Activated T-helper 1 cell treated with anti-CD3 and anti-CD28 coated beads, Interleukin-12 subunit alpha, Interleukin-12 subunit beta, Interleukin-2, Interleukin-4 antibody, amounts not matched to agents 30 ng/mL and 10 ng/mL and 1 ng/mL, durations not matched to agents 14 hours and 24 hours and 36 hours (primary cell): ENCODE measurements at places on chromosomes 6 and 20. TPM values are rescaled to one million over a fixed set of nuclear protein-coding genes. Genes with fewer than 3 reads are reported as not detected.

DNA sequence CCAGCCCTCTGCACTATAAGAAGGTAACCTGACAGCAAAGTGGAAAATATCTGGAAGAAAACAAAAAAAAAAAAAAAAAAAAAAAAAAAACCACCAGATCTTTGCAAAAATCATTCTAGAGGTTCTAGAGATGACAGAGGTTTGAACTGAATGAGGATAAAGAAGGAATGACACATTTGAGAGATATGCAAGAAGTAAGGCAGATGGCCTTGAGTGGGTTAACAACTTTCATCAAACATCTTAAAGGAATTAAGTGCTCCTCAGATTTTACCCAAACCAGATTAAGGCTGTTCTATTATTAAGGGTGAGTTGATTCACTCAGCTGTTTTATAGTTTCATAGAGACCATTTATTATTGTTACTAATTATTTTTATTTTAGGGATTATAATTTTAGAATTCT is 62.0 kb downstream of the RSPO3 start:
- no peak for DNase-seq

DNA sequence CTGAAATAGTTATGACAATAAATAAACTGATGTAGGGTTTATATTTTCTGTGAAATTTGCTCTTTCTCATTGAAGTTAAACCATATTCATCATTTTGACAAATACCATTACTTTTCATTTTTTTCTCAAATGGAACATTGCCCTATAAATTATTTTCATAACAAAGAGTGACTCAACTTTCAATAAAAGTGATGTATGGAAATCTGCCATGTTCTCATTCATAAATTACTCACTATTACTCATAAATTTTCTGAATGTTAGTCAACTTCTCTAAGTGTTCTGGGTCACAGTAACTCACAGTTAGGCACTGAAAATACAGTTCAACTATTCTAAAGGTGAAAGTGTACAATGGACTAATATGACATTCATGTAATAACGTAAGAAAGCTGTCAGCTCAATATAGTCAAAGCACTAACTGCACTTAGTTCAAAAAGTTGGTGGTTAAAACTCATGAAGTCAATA is 19.0 kb upstream of the STX11 start:
- no peak for DNase-seq

GRCh38 chr6:105204768-105205167 is 25.0 kb upstream of the POPDC3 start:
- DNase-seq: no peak

DNA sequence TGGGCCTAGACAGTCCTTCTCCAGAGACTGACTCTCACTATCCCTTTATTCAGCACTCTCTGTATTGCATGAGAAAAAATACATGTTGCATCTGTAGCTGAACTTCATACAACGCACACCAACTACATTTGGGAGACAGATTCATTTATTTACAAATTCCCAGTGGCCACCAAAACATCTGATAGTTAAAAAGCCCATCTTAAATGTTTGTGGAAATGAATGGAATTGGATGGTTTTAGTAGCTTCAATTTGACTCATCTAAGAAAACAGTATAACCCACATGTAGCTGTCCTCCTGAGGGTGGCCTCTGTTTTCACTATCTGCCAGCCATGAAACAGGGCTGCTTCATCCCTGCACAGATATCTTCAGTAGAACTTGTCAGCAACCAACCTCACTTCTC is 116.3 kb downstream of the PCSK2 start:
- no peak for DNase-seq

DNA sequence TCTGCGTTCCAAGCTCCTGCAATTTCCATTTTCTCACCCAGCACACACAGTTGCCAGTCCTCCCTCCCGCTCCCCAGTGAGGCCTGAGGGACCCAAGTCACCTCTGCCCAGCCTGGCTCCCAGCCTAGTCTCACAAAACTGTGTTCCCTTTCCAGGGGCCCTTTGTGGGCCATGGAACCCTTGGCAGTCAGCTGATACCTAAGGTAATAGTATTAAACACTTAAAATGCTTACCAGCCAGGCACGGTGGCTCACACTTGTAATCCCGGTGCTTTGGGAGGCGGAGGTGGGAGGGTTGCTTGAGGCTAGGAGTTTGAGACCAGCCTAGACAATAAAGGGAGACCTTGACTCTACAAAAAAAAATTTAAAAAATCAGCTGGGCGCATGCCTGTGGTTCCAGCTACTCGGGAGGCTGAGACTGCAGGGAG is 3.2 kb upstream of the RBM38 start:
- no peak for DNase-seq

- no peak for DNase-seq
Observed at GRCh38 chr6:165883851-165884640, 221.0 kb upstream of the PDE10A start.

- no peak for DNase-seq
Observed at GRCh38 chr6:166465003-166465399, 82.3 kb upstream of the MPC1 start.

GRCh38 chr6:157822245-157823000 is 623 bp upstream of the SNX9 start:
- no peak for DNase-seq

- no peak for DNase-seq
Observed at GRCh38 chr20:24629668-24630067, 160.2 kb downstream of the SYNDIG1 start.

DNA sequence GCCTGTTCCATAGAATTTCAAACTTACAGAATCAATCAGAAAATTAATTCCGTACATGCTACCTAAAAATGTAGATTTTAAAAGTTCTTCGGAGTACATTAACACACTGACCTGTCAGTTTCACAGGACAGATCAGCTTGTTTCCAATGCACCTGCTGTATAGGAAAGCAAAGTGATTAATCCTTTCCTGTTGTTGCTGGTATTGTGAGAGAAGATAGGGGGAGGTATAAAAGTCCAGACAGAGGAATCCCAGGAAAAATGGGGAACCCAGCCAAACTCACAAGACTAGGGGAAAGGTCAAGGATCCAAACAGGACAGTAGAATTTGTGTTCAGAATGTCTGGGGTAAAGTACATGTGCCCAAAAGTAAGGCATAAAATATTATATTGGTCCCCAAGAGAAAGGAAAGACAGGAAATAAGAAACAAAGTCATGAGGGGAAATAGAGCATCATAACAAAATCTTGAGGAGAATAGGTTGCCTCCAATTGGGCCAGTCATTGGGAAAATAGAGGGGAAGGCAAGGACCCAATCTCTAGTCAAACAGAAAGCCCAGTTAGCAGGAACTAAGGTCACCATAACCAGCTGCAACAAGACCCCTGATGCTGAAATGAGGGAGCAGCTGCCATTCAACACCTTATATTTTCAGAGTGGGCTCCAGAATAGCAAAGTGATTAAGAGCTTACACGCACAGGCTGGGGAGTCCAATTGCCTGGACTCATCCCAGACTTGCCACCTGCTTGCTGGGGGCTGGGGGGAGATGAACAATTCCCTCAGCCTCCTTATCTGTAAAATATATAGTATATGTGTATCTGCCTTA is 10.3 kb downstream of the FILIP1 start:
- DNase-seq: no peak

- DNase-seq: no peak
Observed at GRCh38 chr6:131381709-131382093, 191.3 kb upstream of the ARG1 start.

GRCh38 chr6:26502165-26502564 is 2.1 kb downstream of the BTN1A1 start:
- no peak for DNase-seq

GRCh38 chr6:104483225-104483834 is 376.4 kb downstream of the HACE1 start:
- no peak for DNase-seq

GRCh38 chr20:17725094-17725835 is 25.5 kb downstream of the BANF2 start:
- DNase-seq: no peak

DNA sequence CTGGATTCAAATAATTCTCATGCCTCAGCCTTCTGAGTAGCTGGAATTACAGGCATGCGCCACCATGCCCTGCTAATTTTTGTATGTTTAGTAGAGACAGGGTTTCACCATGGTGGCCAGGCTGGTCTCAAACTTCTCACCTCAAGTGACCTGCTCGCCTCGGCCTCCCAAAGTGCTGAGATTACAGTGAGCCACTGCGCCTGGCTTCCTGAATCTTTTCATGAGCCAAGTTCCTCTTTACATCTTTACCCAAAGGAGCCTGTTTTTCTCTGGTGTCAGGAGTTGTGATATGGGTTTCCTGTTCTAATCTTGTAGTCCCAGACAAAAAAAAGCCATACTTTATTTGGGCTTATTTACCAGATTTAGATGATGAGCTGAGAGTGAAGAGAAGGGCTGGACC is 34.4 kb downstream of the PCNA start:
- DNase-seq: no peak

- DNase-seq: no peak
Observed at GRCh38 chr6:46651006-46651405, 1.6 kb downstream of the CYP39A1 start.

DNA sequence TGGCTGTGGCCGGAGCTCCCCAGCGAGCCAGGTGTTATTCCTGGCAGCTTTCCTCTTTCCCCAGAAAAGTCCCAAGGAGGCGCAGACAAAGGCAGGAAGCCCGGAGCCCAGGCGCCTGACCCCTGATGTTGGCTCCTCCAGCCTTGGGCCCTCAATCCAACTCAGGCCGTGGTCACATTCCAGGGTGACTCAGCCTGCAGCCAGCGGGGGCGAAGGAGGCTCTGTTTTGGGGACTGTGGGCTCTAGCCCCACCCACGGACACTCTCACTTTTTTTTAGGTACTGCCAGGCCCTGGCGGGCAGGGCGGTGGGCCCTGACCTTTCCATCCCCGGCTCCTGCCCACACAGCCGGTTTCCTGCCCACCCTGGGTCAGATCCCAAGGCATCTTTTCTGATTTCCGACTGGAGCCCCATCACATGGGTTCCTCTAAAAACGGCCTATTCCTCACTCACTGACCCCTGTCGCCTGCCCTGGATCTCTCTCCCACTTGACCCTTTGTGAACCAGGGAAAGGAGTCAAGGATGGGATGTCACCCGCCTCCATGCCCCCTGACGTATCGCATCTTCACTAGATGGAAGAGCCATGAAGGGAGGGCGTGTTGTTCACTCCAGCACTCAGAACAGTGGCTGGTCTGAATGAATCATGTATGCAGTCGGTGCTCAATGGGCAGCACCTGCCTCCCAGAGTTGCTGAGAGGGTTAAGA is 5.5 kb downstream of the PTGIS start:
- DNase-seq: no peak

- DNase-seq: no peak
Observed at GRCh38 chr6:38030380-38030779, 210.9 kb downstream of the ZFAND3 start.

DNA sequence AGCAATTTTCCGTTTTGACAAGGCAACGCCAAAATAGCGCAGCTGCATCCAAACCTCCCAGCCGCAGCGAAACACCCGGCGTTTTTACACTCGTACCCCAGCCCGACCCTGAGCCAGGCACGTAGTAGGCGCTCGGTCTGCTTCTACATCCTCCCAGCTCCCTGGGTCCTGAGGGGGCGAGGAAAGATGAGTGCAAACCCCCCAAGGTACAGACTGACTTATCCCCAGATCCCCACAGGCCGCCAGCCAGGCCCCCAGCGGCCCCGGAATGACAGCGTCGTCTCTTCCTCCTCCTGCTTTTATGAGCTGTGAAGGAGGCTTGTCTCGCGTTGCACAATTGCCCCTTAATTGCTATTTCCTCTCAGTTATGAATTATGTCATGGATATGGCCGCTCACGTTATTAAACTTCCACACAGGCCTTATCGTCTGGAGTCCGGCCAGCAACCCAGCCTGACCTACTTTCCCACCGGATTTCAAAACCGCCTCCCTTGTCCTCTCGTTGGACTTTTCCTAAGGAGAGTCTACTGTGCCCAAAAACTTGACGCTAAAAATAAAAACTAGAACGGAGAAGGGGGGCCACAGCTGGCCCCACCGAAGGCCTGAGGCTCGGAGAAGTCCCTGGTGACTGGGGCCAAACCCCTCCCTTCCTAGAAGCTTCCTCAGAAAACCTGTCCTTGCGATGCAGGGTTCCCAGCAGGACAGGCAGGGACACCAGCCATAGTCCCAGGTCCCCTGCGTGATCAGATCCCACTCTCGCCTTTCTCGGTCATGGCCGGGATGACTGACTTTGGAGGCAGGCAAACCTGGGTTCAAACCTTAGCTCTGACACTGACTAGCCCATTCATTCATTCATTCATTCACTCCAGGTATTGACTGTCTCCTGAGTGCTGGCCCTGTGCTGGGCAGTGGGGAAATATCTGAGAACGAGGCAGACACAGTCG is 130.9 kb upstream of the PTPN1 start:
- no peak for DNase-seq

- DNase-seq: no peak
Observed at GRCh38 chr6:122673343-122673961, 63.2 kb downstream of the PKIB start.

DNA sequence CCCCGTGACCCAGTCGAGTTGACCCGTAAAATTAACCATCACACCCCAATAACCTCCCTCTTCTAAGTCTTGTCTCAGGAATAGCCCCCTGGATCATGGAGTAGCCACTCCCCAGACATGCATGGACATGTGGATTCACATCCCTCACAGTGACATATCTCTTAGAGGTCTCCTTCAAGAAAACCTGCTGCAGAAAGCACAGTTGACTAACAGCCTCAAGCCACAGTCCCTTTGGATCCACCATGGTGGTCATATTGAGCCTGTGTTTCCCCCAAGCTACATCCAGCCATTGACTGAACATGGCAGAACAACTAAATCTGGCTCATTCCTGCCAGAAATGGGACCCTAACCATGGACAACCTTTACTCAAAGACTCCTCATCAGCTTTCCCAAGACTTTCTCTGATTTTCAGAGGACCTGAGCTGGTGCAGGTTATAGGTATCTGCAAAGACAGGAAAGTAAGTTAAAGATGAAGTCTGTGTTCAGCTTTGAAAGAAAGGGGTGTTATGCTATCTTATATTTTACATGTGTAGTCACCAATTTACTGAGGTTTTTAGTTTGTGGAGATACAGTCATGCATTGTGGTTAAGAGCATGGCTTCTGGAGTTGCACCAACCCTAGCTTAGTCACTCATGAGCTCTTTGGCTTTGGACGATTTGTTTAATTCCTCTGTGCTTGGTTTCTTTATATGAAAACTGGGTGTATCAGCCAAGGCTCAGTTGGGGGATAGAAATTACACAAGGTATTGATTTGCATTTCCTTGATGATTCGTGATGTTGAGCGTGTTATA is 219.1 kb downstream of the MYLK4 start:
- DNase-seq: no peak

GRCh38 chr20:19098117-19098516 is 114.3 kb upstream of the SLC24A3 start:
- no peak for DNase-seq

BPI gene
- total RNA-seq: not detected in 2 replicates

WFDC10B gene
- total RNA-seq: not detected in 2 replicates

SLC26A8 gene
- total RNA-seq: not detected in 2 replicates

RNF39 gene
- not detected in 2 replicates for total RNA-seq

GGTLC1 gene
- not detected in 2 replicates for total RNA-seq

TMEM200A gene
- total RNA-seq: 0.67 and 0.69 TPM in 2 replicates

PPP1R18 gene
- 203 and 213 TPM in 2 replicates for total RNA-seq

RAB5IF gene
- 112 and 119 TPM in 2 replicates for total RNA-seq

TRIM10 gene
- total RNA-seq: 0.05 and 0.08 TPM in 2 replicates

HDGFL1 gene
- total RNA-seq: not detected in 2 replicates

GPX5 gene
- not detected in 2 replicates for total RNA-seq

VWA7 gene
- total RNA-seq: 2.9 and 5.0 TPM in 2 replicates

TMEM14A gene
- 12.2 and 15.1 TPM in 2 replicates for total RNA-seq

GMPR gene
- total RNA-seq: 0.96 and 1.2 TPM in 2 replicates
